Activated CD4-positive, alpha-beta T cell treated with anti-CD3 and anti-CD28 coated beads for 24 hours (primary cell): ENCODE measurements at places on chromosomes 4 and X.

GRCh38 chrX:120242813-120243212 lies 7.8 kb upstream of the ZBTB33 start:
- DNase-seq = no peak

GRCh38 chr4:109410776-109411175 lies 22.8 kb upstream of the SEC24B start:
- no peak for DNase-seq

DNA sequence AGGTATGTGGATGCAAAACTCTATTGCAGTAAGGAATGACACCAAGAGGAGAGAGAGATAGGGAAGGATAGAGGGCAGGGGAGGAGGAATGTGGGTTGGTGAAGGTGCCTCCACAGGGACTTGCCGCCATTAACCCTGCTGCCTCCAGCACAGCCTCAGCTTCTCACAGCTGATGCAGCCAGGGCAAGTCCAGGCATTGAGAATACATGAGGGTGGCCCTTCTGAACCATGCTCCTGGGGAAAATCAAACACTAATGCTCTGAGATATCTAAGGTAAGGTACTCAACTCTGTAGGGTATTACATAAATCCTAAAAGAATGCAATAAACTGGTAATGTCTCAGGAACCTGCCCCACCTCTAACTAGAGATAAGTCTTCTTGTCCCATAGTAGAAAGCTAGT lies 28.7 kb downstream of the UGT2B7 start:
- DNase-seq = no peak

DNA sequence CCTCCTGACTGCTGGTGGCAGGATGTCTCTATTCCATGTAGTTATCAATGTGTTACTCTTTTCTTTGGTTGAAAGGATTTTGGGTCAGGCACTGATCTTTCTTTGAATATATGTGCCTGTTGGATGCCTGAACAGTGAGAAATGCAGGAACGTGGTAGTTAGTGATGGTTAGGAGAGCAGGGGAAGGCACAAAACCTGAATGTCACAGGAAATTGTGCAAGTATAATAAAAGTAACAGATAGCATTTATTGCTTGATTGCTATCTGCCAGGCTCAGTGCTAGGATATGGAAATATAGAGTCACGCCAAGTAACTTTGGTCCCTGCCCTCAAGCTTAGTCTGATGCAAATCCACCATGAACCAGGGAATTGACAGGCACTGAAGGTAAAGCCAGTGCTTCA lies 219.8 kb upstream of the FAT1 start:
- no peak for DNase-seq

DNA sequence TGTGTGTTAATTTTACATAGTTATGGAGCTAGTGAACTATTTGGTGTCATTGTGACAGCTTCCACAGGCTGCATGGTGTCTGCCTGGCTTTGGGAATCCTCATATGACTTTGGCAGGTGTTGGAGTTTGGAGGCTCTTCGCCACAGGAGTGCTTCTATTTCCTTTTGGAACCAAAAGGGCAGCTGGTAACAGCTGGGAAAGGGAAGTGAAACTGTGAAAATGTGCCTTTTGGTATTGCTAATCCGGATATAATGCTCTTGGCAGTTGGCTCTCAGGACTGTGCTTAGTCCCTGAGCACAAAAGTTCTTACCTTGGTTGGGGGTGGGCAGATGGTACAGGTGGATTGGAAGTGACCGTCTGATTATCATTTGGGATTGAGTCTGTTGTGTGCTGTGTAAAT lies 18.1 kb downstream of the OFD1 start:
- DNase-seq = no peak

DNA sequence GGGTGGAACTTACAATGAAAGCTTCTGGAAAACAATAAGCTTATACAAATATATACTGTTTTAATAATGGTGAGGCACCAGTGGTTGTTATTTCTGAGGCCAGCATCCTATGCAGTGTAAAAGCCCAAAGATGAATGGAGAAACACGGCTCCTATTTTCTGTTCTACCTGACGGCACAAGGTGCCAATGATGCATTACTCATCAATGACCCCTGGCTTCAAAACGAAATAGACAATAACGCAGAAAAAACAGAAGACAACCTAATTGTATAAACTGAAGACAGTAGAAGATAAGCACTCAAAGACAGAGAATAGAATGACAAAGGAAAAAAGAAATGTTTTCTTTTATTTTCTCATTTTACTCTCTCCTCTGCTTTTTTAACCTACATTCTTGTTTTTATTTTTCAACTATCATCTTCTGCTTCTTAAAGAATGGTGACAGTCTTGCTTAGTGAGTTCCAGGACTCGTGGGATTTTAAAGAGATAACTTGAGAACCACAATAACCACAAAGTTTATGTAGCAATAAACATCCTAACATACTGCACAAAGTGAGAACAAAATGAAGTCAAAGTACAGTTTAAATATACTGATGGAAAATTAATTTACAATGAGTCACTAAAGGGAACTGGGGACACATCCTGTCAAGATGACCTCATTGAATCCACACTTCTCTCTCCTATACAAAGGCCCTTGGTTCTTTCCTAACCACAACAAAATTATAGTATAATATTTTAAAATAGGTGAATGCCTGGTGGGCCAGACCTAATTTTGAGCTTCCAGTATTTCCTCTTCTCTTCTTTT lies 169.8 kb downstream of the BTC start:
- DNase-seq = no peak

- DNase-seq = no peak
Measured at GRCh38 chr4:25402521-25402920, 25.5 kb downstream of the ANAPC4 start.

- no peak for DNase-seq
Measured at GRCh38 chr4:72857787-72858186, 211.7 kb downstream of the COX18 start.

DNA sequence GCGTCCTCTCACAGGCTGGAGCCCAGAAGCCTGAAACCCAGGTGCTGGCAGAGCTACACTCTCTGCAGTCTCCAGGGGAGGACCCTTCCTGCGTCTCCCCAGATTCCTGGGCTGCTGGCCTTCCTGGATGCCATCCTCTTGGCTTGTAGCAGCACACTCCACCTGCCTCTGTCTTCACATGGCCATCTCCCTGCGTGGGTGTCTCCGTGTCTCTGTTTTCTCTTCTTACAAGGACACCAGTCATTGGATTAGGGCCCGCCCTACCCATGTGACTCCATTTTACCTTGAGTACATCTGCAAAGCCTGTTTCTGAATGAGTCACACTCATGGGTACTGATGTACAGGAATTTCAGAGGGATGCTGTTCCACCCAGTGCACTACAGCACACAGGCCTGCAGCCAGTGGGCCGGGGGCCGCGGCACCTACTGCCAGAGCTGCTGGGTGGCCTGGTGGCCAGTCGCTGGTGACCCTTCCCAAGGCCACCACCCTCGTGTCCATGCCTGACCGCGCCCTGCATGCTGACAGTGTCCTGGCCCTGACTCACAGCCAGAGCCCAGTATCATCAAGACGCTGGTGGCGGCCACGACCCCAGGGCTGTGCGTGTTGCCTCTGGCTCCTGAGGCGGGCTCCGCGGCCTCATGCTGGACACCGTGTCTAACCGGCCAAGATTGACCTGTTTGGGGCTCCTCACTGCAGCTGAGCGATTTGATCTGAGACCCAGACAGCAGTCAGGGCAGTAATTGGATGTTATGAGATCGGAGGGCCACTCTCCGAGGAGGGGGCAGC lies 63.6 kb upstream of the NKX1-1 start:
- DNase-seq = no peak

GRCh38 chr4:172928347-172928746 lies 240.3 kb upstream of the GALNT7 start:
- DNase-seq = no peak

- no peak for DNase-seq
Measured at GRCh38 chr4:38606587-38606905, 57.5 kb upstream of the KLF3 start.

DNA sequence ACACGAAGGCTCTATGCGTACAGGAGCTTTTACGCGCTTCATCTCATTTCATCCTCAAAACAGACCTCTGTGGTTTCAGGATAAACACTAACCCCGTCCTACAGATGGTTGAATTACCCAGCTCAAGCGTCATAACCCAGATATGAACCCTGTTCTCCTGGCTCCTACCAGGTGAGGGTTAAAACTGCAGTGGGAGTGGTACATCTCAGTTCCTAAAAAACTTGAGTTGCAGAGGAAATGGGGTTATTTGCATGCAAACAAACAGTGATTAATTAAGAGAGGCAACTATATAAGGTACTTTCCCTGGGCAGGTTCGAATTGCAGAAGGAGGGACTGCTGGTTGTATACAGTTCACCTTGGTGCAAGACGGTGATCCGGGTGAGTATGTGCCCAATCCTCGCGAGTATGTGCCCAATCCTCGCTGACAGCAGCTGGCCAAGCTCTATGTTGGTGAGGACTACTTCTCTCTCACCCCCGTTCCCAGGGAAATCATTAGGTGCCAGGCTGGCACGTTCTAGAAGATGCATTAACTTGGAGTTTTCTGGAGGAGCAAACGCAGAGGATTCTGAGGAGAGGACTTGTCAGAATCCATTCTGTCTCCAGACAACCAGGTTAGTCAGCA lies 72.6 kb downstream of the FHDC1 start:
- DNase-seq = no peak

DNA sequence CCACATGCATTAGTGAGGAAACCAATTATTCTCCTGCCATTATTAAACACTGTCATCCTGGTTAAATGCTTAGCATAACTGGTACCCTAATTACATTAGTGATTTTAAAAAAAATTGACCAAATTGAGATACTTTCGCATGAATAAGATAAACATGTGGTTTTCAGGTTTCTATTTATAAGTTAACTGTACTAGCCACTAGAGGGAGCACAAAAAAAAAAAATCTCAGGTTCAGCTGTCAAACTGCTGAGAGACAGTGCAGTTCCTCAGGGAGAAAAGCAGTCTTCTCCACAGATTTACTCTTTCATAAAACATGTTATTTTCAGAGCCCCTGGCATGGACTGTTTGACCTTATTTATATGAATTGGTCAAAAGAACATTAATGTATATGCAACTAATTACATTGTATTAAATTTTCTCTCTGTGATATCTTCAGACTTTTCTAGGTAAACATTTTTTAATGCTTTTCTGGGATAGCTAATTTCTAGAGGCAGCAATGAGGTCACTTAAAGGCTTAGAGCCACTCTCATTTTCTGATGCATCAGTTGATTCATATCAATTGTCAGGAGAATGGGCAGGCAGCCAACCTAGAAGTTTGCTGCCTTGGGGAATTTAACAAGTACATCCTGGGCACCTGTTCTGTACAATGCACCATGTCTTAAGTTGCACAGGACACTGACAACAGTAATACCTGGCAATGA lies 167.5 kb downstream of the CDS1 start:
- DNase-seq = no peak

- DNase-seq = no peak
Measured at GRCh38 chr4:123986268-123986798, 589.7 kb downstream of the SPRY1 start.

DNA sequence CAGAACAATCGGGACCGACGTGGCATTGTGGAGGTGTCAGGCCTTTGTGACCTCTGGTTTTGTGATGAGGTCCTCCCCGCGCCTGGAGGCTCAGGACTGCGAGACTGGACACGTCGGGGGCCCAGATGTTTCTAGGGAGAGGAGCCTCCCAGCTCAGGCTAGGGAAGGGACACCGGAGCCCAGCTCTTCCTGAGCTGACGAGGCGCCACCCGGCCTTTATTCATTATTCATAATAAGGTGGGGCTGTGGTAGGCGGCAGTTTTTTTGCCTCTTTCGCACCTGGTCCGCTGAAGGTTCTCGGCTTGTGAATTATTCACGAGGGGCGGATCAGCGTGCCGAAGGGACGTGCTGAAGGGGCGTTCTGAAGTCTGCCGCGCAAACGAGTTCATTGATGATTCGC lies 2.3 kb upstream of the UBA1 start:
- DNase-seq = peak; percentile 26

DNA sequence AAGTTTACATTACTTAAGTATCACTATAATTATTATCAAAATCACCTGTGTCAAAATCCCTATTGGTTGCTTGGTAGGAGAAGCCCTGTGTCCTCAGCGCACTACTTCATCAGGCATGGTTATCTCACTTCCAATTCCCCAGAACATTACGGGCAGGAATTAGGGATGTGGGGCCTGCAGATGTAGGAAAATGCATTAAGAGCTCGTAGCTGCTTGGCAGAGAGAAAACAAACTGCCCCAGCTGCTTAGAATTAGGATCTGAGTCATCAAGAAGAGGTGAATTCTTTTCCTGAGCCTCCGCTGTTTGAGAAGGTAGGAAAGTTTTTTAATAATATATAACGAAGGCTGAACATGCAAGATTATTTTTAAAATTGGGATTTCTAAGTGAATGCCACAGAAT lies 31.1 kb upstream of the CLNK start:
- DNase-seq = no peak

DNA sequence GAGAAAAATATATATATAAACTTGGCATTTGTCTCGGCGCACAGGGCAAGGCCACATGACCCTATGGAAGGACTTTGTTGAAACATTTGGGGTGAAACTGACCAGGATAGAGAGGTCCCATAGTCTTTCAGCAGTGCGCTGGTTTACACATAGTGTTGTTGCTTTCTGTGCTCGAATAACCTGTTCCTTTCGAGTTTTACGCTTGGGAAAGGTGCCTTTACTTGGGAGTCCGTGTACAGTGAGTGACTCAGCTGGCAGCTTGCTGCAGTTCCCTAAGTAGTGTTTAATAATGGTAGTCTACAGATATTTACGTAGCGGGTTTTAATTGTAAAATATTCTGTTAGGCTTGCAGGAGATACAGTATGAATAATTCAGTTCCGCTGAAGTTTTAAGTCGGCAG lies 578 bp downstream of the APOOL start:
- DNase-seq = no peak

DNA sequence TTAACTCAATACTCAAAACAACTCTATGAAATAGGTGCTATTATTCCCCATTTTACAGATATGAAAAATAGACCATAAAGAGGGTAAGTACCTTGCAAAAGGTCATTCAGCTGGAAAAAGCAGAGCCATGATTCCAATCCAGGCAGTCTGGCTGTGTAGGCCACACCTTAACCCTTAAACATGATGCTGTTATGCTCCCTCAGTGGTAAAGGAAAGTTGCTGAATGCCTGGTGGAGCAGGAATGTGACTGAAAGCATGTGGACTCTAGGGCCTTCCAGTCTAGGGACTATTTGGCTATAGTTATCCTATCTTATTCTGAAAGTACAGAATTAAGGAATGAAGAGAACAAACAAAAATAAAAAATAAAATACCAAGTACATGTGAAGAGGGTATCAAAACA lies 19.6 kb downstream of the RP2 start:
- no peak for DNase-seq

DNA sequence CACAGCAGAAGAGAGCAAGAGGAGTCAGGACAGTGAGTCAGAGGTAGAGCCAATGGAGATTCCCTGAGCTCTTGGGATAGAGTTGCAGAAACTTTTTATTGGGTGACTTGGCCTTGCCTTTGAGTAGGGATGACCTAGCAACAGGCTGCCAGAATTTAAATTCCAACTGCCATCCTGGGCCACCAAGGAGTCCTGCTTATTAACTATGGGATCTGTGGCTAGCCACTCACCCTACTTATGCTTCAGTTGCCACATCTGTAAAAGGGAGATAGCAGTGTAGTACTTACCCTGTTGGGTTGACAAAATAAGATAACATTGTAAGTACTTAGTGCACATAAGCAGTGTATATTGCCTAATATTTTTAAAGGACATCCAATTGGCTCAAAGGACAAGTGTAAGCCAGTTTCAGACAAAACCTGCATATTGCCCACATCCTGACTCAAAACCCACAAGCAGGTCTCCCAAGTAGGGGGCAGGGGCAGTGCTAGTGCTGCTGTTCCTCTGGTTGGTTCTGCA lies 43.5 kb upstream of the TMEM164 start:
- DNase-seq = no peak

- DNase-seq = no peak
Measured at GRCh38 chrX:86806786-86807185, 658.5 kb downstream of the DACH2 start.

GRCh38 chr4:174616661-174617060 lies 94.4 kb upstream of the HPGD start:
- DNase-seq = no peak
